Stimulated activated CD8-positive, alpha-beta memory T cell treated with anti-CD3 and anti-CD28 coated beads, Interleukin-2, amount 100 ng/mL, for 48 hours (primary cell): ENCODE measurements at places on chromosomes 12 and 14.

DNA sequence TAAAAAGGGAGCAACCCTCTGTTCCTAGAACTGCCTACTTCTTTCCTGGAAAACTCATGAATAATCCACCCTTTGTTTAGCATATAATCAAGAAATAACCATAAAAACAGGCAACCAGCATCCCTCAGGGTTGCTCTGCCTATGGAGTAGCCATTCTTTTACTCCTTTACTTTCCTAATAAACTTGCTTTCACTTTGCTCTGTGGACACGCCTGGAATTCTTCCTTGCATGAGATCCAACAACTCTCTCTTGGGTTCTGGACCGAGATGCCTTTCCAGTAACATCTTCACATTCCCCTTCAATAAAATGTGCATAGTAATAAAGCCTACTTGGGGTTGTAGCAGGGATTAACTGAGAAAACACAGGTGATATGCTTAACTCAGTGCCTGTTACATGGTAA, 286.4 kb upstream of the AMIGO2 start:
- DNase-seq, result no peak

DNA sequence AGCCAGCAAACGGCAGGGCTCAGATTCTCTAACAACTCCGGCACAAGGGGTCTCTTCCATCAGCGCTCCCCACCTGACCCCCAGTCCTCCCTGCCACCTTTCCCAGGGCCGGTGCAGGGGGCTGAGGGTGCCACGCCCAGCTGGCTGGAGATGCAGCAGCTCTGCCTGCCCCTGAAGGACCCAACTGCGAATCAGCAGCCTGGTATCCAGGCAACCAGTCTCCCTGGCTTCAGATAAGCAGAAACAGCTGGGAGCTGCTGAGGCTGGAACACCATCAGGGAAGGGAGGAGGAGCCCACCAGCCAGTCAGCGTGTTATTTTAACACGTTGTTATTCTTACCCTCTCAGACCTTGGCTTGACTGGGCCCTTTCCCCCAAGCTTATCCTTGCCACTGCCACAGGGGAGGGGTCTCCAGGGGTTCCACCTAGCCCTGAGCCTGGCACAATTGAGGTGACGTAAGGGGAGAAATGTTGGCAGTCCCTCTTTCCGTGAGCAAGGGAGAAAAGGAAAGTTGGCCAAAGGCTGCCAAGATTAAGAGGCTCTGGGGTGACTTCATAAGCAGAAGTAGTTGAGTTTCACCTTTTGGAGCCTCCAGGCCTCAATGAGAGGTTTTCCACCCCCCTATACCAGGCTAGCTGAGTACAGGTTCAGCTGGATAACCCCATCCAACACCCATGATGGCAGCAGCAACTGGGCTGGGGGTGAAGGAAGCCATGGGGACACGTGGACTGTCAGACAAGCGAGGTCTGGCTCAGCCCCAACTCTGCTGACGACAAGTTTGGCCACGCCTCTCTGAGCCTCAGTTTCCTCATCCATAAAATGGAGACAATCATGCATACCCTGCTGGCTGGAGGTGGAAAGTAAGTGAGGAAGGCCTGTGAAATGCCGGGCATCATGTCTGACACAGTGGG, 91.1 kb downstream of the IRF2BPL start:
- no peak for DNase-seq

- DNase-seq, result no peak
Observed at GRCh38 chr14:97028382-97028781, 231.2 kb downstream of the VRK1 start.

- DNase-seq, result no peak
Observed at GRCh38 chr12:14416658-14417057, 51.2 kb downstream of the ATF7IP start.

DNA sequence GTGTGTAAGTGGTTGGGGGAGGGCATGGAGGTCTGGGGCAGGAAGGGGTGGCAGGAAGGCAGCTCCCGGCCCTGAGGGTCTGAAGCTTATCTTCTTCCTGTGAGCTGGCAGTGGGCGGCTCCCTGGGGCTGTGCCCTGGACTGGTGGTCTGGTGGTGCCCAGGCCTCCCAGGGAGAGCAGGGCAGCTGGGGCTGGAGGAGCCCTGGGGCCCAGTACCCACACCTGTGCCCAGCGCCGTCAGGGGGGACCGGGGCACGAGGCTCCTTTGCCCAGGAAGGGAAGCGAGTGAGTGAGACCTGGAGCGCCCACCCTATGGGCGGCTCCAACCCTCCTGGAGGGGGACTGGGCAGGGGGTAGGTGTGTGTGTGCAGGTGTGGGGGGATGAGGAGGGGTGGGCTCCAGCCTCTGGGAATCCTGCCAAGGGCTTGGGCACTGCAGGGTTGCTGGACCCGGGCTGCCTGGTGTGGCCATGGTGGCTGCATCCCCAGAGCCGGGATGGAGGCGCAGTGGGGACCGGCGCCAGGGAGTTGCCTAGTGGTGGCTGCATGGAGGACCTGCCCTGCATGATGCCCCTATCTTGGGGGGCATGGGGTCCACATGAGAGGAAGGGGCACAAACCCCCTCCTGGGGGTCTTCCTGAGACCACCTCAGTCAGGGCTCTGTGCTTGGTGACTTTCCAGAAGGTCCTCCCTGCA, 353.6 kb downstream of the TMEM121 start:
- DNase-seq, result no peak

DNA sequence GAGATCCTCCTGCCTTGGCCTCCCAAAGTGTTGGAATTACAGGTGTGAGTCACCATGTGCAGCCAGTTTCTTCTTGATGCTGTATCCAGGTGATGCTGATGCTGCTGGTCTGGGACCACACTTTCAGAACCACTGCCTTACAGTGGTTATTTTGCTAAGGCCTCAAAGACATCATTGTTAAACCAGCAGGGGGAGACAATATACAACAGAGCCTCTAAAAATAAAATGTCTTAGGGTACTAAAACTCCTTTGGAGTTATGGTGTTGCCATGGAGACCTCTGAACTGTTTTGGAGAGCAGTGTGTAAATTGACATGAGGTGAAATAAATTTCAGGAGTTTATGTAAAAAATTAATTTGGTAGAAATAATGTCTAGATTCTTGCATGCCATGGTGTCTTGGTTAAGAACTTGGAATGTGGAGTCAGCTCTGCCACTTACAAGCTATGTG, 1.1 kb upstream of the ARG2 start:
- DNase-seq, result no peak

- DNase-seq, result no peak
Observed at GRCh38 chr12:109466305-109466704, 10.8 kb downstream of the KCTD10 start.

- DNase-seq, result no peak
Observed at GRCh38 chr12:117377758-117378157, 16.3 kb upstream of the NOS1 start.

DNA sequence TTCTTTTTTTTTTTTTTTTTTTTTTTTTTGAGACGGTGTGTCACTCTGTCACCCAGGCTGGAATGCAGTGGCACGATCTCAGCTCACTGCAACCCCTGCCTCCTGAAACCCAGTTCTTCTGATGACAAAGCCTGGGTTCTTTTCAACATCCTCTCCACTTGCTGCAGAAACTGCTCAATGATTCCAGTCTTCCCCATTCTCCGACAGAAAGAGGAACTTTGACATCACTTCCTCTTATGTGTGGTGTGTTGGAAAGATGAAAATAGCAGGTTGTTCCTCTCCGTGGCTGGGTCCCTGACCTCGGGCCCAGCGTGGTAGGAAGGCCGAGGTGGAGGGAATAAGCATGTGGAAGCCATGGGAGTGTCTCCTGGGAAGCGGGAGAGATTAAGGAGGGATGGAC, 198.4 kb downstream of the PHETA1 start:
- DNase-seq, result no peak

DNA sequence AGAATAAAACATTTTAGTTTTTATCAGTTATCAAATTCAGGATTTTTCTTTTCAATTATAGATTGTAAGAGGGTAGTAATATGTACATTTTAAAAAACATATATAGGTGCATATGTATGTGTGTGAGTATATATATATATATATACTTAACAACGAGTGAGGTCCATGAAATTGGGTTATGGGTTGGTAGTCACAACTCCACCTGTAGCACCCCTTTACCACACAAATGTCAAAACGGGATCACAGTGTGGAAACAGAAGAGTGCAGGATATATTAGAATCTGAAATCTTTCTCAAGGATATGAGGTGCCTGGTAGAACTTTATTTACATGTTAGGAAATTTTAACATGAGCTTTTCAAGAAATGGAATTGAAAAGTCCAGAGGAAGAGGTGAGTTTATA, 31.3 kb downstream of the MIA2 start:
- DNase-seq, result no peak

GRCh38 chr12:47020211-47020821, 59.1 kb upstream of the PCED1B start:
- no peak for DNase-seq
